NCI-H524 treated with DMSO at 0.1 percent for 48 hours (cell line): ENCODE measurements at places on chromosomes 3 and 15.
A peak's percentile ranks its signal among the peaks of the same experiment; 100 is the strongest.

GRCh38 chr3:196232154-196232881 is 16.0 kb downstream of the SLC51A start:
- DNase-seq, result no peak

- DNase-seq, result no peak
Measured at GRCh38 chr15:63048776-63049665, 6.5 kb downstream of the TPM1 start.

GRCh38 chr3:131174752-131175151 is 148.1 kb downstream of the NEK11 start:
- DNase-seq, result no peak

DNA sequence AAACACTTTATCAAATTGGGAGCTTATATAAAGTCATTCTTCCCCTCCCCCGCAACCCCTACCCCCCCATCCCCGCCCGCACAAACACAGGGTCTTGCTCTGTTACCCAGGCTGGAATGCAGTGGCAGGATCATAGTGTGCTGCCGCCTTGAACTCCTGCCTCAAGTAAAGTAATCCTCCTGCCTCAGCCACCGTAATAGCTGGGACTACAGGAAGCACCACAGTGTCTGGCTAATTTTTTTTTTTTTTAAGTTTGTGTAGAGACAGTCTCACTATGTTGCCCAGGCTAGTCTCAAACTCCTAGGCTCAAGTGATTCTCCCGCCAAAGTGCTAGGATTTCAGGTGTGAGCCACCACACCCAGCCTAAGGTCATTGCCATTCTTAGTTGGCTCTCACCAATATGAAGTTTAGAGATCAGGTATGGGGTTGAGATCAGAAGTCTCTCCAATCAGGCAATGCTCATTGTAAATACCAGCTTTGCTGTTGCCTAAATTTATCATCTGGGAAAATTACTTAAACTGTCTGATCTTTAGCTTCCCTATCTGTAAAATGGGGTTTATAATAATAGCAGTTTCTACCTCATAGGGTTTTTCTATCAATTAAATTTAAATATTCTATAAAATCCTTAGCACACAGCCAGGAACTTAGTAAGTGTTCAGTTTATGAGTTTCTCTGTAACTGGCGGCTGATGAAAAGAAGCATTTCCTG is 60.3 kb downstream of the TGFBR2 start:
- no peak for DNase-seq

DNA sequence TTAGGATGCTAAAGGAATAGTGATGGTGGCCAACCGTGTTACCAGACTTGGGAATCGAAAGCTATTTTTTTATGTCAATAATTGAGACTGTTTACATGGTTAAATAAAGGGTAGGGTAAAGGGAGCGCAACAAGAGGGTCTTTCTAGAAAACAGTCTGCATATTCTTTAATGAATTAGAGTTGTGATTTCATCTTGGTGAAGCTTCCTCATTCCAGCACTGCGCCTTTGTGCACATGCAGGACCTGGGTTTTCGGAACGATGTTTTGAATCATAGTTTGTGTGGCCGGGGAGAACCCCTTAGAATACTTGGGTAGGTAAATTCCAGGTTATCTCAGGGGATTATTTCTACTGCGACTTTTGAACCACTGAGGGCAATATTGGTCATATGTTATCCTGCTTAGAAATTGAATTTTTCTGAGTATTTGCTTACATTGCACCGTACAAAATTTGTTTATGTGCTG is 1.3 kb downstream of the PIK3CA start:
- no peak for DNase-seq

- peak; percentile 18 for DNase-seq
Measured at GRCh38 chr3:58640700-58641372, 25.7 kb downstream of the FAM3D start.

DNA sequence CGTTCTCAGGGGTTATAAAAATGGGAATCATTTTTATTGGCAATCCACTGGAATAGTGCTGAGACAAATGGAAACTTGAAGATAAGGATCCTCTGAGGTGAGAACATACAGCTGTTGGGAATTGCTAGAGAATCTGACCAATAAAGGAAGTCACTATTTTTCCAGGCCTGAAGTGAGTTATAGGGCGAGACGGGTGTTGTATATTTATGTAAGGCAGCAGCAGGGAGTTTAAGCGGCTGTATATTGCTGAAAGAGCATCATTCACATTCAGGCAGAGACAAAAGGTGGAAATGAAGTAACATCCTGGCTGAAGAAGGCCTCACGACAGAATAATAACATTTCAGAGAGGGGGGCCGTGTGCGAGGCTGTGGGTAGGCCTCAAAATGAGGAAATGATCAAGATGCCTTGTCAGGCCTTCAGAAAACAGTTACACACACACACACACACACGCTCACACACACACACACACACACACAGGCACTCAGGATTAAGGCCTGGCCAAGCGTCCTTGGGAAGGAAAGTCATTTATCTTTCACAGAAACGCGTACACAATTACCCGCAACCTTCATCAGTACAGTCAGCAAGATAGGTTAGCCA is 964.9 kb upstream of the NR2F2 start:
- DNase-seq, result no peak

- DNase-seq, result no peak
Measured at GRCh38 chr3:88000853-88001252, 58.0 kb downstream of the CGGBP1 start.

GRCh38 chr3:107235928-107236315 is 141.3 kb upstream of the CCDC54 start:
- peak; percentile 28 for DNase-seq

DNA sequence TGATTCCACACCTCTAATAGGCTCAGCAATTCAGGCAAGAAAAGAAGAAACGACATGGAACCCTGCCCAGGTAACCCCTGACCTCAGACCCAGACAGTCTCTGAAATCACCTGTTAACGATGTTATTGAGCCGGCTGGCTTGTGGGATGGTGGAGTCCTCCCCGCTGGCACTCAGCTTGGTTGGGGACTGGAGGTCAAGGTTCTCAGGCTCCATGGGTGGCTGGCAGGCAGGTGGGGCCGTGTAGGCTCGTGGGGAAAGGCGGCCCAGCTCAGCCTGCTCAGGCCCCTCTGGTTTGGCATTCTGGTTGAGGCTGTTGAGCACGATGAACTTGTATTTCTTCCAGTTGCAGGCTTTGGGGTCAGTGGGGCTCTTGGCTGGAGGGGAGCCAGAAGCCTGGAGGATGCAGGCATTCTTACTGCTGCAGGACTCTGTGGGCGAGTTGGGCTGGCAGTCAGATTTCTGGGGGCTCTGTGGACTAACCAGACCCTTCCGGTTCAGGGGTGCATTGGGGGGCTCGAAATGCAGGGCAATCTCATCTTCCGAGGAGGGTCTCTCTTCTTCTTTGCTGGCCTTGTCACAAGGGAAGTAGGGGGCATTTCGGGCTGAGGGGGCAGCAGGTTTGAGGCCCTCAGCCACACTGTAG is 16.2 kb downstream of the BCL6 start:
- no peak for DNase-seq

DNA sequence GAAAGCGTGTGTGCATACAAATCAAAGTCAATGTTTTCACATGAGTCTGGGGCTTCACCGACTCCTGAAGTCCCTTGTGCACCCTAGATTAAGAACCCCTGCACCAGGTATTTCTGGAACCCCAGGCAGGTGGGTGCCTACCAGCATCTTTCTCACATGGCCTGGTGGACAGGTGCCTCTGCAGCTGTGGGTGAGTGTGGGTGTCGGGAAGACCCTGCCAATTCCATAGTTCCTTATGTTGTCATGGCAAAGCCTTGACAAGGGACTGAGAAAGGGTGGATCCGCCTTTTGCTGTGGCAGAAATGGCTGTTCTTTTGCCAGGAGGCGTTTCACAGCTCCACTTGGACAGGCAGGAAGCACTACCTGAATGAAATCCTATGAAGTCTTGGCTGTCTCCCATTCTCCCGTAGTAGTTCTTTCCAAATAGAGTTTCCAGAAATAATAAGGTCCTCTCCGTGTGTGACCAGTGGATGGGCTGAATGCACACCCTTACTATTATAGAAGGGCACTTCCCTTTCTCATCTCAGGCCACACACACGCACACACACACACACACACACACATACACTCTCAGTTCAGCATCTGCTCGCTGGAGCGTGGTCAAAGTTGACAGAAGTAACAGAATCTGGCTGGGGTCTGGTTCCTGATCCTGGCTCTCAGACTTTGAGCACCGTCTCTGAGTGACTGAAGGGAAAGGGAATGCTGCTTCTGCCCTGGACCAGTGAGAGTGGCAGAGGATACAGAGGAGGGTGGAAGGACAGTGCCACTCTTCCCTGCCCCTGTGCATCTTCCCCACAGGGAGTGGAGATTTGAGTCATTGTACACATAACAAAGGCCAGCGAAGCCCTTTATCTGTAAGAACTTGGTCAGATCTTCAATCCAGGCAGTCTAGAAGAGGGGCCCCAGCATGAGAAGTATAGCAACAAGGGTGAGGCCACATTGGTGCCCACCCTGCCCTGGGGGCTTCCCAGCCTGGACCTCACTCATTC is 38.7 kb downstream of the PDIA5 start:
- DNase-seq, result peak; percentile 53

GRCh38 chr15:80615783-80616391 is 79.2 kb upstream of the ABHD17C start:
- peak; percentile 30 for DNase-seq

- DNase-seq, result no peak
Measured at GRCh38 chr3:157100096-157100477, 59.9 kb downstream of the CCNL1 start.

- DNase-seq, result no peak
Measured at GRCh38 chr3:48128774-48129173, 59.4 kb downstream of the CDC25A start.

DNA sequence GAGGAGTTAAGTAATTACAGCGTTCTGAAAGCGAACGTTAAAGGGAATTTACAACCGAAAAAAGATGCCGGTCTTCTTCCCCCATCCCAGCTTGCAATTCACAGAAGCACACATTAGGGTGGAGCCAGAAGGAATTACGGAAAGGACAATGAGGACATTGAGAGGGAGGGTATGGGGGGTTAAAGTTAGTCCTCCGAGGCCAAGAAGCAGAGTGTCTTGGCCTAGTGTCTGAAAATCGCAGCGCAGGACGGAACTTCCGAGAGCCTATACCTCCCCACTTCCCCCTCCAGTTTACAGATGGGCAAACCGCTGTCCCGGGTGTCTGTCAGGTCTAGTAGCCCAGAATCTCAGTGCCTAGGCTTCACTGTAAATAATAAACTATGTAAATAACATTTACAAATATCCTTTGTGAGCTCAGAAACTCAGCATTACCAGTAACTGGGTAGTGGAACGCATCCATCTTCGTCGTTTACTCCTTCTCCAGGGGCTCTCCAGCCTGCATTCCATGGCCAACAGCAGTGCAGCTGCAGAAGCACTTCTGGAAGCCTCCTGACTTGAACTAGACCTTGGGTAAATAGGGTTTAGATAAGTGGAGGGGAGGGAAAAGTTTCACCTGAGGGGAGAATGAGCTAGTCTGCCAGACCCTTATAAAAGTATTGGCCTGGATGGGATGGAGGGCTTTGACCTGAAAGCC is 922 bp downstream of the ADPRH start:
- DNase-seq, result no peak

DNA sequence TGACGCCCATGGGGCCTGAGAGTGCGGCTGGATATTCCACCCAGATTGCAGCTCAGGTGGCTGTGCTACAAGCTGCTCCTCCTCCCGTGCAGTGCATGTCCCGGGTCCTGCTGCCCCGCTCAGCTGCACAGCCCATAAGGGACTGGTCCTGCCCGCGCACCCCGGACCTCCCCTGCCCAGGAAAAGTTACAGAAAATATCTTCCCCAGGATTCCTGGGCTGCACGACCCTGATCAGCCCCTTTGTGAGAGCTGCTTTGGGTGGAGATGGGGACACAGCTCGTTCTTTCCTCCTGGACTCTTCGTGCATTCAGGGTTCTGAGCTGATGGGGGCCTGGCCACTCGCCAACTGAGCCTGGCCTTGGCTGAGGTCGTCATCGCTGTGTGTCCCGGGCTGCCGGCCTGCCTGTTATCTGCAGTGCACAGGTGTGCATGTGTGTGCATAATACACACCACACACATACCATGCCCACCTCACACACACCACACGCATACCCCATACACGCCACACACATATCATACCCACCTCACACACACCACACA is 28.8 kb downstream of the APBA2 start:
- no peak for DNase-seq

- no peak for DNase-seq
Measured at GRCh38 chr3:38519000-38519399, 22.9 kb downstream of the EXOG start.

DNA sequence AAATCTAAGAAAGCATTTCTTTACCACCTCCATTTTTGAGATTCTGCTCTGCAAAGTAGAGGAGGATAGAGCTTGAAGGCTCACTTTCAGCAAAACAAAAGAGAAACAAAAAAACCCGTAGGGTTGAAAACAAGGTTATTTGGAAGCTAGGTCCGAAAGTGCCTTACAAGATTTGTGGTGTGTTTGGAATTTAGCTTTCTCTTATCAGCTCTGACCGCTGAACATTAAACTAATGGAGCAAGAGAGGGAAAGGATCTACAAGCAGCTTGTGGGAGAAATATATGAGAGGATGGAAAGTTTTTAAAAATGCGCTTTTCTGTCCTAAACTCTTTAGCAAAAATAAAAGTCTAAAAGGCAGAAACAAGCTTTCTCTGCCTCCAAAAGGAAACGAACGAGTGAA is 545.5 kb downstream of the NTRK3 start:
- no peak for DNase-seq

GRCh38 chr3:43388175-43388574 is 101.8 kb downstream of the SNRK start:
- no peak for DNase-seq

GRCh38 chr15:92810418-92811138 is 89.5 kb upstream of the CHD2 start:
- peak; percentile 97 for DNase-seq

DNA sequence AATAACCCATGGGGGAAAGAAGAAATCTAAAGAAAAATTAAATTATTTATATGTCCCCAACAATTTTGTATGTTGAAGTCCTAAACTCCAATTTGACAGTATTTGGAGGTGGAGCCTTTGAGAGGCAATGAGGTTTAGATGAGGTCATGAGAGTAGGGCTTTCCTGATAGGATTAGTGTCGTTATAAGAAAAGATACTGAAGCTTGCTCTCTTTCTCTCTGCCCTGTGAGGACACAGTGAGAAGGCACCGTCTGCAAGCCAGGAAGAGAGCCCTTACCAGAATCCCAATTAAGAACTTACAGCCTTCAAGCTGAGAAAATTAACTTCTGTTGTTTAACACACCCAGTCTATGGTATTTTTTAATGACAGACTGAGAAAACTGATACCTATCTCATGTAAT is 16.1 kb upstream of the OR5AC2 start:
- DNase-seq, result no peak

DNA sequence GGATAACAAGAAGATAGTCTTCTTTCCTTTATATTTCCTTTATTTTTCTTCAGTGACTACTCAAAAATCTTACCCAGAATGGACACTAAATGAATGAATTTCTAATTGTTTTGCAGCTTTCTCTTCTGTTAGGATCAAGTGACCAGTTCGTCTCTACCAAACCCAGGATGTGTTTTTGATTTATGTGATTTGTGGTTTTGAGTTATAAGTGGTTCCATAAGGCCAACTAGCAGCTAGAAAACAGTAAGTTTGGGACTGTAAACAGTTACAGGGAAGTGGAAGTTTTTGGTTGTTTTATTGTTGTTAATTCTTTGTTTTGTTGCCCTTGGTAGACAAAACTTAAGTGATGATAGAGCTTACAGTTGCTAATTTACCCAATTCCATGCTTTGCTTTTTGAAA is 456.5 kb downstream of the IL5RA start:
- no peak for DNase-seq

- no peak for DNase-seq
Measured at GRCh38 chr3:193842029-193842798, 249.2 kb downstream of the OPA1 start.
